ENCODE measurements at places on chromosomes 7 and 10.

GRCh38 chr10:48474765-48475365, 130.0 kb downstream of the ARHGAP22 start:
- DNase-seq, result no peak

DNA sequence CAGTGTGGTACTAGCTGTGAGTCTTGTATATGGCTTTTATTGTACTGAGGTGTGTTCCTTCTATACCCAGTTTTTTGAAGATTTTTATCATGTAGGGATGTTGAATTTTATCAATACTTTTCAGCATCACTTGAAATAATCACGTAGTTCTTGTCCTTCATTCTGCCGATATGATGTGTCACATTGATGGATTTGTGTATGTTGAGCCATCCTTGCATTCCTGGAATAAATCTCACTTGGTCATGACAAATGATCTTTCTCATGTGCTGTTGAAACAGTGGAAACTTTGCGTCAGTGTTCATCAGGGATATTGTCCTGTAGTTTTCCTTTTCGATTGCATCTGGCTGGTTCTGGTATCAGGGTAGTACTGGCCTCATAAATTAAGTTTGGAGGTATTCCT, 7.1 kb upstream of the PRKAR1B start:
- no peak for DNase-seq

DNA sequence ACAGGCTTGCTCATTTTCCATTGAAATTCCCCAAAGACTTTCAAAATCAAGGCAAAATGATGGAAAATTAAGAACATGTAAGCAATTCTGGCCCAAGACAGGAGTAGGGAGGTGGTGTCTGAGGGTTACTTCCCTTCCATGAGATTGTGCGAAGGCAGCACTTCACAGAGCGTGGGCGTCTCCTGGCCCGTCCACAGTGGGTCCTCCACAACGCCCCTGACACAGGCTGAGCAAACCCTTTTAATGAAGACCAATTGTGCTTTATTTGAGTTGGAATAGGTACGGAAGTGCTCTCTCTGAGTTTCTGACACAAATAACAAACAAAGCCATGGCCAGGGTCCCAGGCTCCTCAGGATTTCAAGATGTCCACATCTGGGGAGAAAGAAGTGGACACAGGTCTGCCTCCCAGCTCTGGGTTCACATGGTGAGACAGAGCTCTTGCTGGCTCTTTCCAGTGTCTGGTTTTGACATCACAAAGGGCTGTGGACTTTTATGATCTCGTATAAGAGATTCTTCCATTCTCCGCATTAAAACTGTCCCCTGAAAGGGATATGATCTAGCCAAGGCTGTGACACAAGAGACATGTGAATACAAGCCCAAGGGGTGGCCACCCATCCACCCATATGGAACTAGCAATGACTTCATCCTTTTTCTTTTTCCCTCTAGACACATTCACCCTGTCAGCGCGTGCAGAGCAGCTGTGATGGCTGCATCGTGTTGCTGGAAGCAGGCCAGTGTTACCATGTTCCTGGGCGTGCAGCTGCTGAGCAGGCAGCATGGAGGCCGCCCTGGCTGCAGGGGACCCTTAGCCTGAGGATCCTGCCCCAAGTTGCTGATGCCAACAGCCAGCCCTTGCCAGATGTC, 145.6 kb downstream of the ADAM12 start:
- DNase-seq, result no peak

GRCh38 chr10:86037096-86037495, 329.5 kb downstream of the GRID1 start:
- DNase-seq, result no peak

DNA sequence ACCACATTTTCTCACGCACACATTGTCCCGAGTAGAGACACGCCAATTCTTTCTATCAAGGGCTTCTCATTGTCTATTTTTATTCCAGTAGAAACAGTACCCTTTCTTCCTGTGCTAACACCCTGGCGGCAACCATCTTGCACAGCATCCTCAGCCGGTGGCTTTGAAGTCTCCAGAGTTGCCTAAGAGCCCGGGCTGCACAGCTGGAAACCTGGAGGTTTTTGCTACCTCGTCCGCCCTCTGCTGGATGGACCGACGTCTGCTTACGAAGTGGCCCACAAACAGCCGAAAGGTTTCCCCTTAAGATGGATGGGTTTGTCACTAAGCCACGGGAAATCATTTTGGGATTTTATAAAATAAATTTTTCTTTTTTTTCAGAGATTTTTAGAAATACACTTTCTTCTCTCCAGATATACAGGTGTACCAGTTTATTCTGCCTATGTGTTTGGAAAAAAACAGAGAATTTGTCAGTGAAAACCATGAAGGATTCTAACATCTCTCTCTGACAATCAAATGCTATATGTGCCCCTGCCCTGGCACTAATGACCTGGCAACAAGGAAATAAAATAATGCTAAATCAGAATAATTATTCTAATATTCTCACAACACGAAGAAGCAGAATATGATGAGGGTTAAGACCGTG, 81.8 kb upstream of the FAM204A start:
- DNase-seq, result peak; percentile 18

All from activated naive CD4-positive, alpha-beta T cell (primary cell).